GDM1 (cell line): ENCODE measurements at places on chromosomes 16 and 17.
A peak's percentile ranks its signal among the peaks of the same experiment; 100 is the strongest.

DNA sequence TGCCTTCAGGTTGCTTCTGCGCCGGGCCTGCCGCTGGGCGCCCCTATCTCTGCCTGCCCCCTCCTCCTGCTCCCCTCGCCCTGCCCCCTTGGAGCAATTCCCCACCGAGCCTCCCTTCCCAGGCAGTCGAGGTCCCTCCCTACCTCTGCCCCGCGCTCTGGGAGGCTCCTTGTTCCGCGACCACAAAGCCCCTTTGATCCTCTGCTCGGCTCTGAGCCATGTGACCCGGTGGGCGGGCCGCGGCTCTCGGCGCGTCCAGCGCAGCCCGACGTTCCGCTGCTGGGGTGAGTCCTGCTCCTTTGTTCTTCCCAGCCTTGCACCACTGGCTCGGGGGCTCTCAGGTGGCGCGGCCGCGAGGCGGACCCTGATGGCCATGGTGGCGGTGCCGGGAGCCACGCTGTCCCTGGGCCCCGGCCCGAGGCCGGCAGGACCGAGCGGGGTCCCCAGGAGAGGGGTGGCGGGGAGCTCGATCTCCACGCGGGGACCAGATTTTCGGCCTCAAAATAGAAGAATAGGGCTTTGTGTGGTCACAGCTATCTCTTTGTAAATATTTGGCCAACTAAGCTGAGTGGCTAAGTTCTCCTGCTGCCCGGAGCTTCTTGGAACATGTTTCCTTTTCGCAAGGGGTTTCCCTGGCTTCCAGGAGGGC lies 310.6 kb downstream of the SEC14L1 start:
- DNase-seq, result no peak

GRCh38 chr17:17757391-17757791 lies 76.1 kb downstream of the RAI1 start:
- peak; percentile 83 for DNase-seq

DNA sequence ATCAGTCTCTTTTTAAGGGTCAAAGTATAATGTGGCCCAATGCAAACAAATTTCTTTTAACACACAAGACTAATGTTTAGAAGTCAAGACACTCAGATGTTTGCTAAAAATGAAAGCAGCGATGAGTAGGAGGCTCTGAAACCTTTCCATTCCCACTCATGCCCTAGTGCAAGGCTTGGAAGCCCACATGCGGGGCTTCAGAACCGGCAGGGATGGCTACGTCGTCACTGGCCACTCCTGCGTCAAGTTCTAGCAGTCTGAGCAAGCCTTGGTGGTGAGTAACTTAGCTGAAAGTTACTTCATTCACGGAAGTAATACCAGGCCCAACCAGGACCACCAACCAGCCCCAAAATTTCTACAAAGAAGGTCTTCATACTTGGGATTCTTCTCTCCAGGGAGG lies 14.8 kb upstream of the TMED6 start:
- DNase-seq, result no peak

DNA sequence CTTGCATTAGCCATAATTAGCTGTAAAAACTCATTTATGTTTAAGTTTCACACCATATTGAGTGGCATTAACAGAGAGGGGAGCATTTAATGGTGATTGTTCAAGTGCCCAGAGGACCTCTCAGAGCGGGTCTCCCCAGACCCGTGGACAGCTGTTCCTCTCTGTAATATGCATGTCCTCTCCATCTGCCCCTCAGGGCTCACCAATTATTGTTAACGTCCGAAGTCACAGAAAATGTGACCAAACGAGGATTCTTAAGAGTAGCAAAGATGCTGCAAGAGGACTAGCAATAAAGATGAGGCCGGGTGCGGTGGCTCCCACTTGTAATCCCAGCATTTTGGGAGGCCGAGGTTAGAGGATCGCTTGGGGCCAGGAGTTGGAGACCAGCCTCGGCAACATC lies 130.2 kb downstream of the CPPED1 start:
- DNase-seq, result no peak

DNA sequence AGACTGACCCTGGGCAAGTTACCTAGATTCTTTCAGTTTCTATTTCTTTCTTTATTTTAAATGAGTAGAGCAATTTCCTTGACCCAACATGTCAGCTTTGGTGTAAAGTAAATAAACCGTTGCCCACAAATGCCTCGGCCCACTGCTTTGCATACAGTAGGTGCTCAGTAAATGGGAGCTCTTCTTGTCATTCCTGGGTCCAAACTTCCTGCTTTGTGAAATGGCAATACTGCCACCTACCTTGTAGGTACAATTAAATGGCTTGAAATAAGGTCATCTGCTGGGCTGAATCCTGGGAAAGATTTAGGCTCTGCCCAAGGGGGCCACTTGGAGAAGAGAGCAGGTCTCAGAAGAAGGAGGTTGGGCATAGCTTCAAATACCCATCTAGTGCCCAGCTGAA lies 253.0 kb downstream of the HS3ST3B1 start:
- no peak for DNase-seq

GRCh38 chr16:53631236-53632025 lies 72.2 kb downstream of the RPGRIP1L start:
- no peak for DNase-seq

DNA sequence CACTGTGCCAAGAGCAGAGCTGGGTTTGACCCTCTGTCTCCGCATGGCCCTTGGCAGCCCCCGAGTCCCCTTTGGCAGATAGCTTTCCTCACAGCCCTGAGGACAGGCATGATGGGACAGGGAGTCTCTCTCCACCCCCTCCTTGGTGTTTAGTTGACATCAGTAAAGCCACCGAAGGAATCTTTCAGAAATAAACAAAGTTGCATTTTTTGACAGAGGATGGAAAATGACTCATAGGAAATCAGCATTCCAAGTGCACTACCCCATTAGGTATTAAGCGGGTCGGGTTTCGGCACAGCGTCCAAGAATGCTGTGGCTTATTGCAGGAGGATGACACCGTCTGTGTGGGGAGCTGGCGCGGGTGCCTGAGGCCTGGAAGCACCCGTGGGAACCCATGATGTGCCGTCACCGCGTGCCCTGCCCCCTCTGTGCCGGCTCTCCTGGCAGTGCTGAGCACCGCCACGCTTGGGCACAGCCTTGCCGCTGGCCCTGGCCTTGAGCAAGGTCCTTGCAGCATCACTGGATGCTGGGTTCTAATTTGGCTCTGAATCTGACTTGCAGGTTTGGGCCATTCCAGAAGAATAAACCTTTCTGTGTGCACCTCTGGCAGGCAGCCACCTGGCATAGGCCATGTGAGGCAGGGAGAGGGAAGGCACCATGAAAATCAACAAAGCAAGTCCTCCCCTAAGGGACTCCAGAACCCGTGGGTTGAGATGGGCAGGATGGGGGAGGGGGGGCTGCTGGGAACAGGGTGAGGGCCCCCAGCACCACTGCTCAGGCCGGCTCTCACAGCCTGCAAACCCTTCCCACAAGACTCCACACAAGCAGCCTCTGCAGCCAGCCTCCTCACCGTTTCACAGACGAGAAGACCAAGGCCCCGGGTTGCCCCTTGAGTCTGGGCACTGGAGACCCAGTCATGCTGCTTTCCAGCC lies 50.5 kb upstream of the ZNF469 start:
- no peak for DNase-seq

DNA sequence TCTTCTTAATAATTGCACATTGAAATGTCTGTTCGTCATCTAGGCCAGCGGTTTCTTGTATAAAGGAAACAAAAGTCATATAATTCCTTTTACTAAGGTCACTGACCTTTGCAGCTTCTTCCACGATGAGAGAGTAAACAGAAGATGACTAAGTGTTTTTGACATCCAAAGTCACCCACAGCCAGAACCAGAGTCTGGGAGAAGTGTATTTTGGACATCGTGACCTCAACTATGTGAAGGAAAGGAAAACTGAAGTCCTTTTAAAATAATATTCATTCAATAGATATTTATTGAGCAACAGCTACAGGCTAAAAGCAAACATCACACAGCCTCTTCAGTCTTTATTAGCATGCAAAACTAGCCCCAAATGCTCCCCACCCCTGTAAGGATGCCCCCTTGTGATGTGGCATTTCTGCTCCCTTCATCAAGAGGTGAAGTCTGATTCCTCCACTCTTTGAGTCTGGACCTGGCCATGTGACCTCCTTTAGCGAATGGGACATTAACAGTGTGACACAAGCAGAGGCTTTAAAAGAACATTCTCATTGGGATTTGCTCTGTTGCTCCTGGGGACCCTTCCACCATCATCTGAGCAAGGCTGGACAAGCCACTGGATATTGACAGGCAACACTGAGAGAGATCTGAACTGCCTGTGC lies 8.1 kb upstream of the PMP22 start:
- DNase-seq, result no peak

DNA sequence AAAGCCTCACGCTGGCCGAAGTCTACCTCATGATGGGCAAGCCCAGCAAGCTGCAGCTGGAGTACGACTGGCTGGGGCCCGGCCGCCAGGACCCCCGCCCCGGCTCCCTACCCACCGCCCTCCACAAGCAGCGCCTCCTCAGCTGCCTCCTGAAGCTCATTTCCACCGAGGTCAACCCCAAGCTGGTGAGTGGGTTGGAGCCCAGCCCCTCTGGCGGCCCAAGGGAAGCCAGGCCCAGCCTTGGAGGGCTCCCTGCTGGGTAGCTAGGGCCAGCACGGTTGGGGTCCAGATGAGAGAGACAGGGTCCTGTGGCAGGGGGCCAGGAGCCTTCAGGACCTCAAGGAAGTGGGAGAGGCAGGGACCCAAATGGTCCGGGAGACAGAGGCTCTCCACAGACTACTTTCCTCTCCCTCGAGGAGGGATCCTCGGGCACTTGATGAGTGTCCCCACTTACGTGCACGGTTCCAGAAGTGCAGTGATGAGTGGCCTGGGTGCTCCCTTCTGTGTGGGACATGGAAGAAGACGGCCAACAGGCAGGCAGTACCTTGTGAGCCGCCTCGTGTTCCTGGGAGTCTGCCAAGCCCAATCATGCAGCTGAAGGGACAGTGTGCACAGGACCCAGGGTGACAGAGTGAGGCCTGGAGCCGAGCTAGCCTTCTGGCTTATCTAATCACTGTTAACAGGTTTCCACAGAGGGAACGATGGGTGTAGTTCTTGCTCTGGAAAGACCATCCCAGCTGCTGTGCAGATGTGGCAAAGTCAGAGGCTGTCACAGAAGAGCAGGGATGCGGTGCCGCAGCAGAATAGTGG lies 21.1 kb upstream of the JPT2 start:
- no peak for DNase-seq

- no peak for DNase-seq
Observed at GRCh38 chr16:85220964-85221731, 108.9 kb upstream of the CIBAR2 start.

DNA sequence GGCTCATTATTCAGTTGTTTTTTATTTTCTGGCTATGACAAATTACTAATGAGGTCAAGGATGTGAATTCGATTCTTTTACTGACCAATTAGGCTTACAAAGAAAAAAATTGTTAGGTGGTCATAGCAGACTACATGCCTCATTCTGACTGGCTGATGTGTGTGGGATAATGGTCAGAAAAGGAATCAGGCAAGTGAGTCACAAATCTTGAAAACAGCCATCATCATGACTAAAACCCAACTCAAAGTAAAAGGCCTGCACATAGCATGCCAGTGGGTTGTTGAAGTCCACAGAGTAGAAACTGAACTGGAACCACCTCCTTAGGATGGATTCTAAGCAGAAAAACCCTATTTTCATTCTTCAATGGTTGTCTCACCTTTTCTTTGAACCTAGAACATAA lies 8.6 kb downstream of the RPGRIP1L start:
- no peak for DNase-seq

- DNase-seq, result no peak
Observed at GRCh38 chr16:85227084-85227945, 115.0 kb upstream of the CIBAR2 start.

- DNase-seq, result no peak
Observed at GRCh38 chr17:57898487-57899311, 48.9 kb upstream of the MRPS23 start.

GRCh38 chr16:1002399-1003166 lies 21.0 kb downstream of the SOX8 start:
- no peak for DNase-seq

GRCh38 chr17:861364-861763 lies 79.2 kb downstream of the MRM3 start:
- no peak for DNase-seq

DNA sequence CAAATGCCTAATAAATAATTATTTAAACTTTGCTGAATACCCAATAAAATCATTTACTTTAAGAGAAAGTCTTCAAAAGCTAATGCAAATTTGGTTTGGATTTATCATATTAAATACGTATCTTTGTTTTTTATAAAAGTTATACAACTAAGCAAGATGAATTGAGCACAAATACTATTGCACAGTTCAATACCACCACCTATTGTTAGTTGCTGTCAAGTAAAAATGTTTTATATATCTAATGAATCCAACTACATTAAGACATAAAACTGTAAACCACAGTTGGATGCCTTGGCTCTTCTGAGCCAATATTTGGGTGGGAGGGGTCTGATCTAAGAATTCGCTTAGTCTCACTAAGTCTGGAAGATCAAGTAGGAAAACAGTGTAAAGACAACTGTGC lies 7.7 kb downstream of the FBXL20 start:
- DNase-seq, result no peak

DNA sequence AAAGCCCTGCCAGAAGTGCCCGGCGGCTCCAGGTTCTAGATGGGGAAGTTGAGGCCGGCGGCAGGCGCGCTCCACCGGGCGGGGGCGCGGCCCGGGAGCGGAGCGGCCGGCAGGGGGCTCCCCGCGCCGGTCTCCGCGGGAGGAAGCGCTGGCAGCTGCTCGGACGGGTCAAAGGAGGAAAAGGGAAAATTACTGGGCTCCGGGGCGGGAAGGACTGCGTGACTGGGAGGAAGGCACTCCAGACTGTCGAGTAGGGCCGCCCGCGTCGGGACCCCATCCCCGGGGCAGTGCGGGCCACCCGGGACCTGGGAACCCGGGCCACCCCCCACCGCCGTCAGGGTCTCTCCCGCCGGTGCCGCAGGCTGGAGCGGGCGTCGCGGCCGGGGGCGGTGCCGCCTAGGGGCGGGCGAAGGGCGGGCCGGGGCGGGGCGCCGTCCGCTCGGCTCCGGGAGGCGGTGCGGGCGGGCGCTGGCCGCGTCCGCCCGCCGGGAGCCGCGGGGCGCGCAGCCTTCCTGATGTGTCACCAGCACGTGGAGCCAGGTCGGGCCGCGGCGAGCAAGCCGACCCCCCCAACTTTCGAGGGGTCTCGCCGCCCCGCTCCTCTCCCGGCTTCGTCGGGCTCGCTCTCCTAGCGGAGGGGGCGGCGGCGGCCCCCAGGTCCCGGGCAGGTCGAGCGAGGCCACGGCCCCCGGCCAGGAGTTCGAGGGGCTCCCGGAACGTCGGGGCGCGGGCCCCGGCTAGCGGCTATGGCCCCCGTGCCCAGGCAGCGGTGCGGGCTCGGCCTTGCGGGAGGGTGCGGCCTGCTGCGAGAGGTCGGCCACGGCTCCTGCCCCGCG lies 167.5 kb downstream of the RAB11FIP4 start:
- DNase-seq, result peak; percentile 62

DNA sequence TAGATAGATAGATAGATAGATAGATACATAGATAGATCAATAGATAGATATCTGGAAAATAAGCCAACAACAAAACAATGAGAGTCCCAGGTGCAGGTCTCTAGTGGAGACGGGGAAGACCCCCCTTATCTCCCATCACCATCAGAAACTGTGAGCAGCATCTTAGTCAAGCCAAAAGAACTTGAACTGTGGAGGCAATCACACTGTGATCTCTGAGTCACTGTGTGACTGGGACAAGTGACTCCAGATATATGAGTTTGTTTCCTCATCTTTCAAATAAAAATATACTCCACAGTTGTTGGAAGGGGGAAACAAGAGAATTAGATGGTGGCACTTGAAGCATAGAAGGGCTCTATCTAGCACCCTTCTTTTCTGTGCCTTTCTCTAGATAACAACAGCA lies 42.1 kb downstream of the NOG start:
- DNase-seq, result no peak
